Activated naive CD4-positive, alpha-beta T cell treated with anti-CD3 and anti-CD28 coated beads, Interleukin-2, amount 10 ng/mL, durations not matched to agents 5 hours and 36 hours (primary cell): ENCODE measurements at places on chromosomes 2 and 18. TPM values are rescaled to one million over a fixed set of nuclear protein-coding genes. Genes with fewer than 3 reads are reported as not detected.

CPO gene
- not detected for total RNA-seq

BIRC6 gene
- 100 TPM for total RNA-seq

NGEF gene
- total RNA-seq, result 0.18 TPM

IL36RN gene
- total RNA-seq, result not detected
